ENCODE measurements at places on chromosomes 7 and 10.

DNA sequence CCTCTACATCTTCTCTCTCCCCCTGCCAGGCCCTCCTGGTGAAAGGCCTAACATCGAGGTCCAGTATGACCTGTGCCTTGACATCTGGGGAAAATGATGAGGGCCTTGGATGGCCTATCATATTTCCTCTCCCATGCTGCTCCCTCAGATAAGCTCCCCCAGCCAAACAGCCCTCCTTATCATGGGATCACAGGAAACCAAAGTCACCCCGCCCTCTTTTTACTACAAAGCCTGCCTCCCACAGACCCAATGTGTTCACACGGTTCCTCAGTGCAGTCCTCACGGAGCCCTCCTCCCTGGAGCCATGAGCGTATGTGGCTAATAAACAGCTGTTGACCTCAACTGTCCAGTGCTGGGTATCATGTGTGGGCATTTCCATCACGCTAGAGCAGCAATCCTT is 32.0 kb downstream of the C10orf90 start:
- DNase-seq, result no peak

GRCh38 chr7:4000139-4000538 is 682.0 kb upstream of the FOXK1 start:
- DNase-seq, result no peak

GRCh38 chr7:121023683-121024511 is 35.4 kb downstream of the CPED1 start:
- DNase-seq, result no peak

GRCh38 chr7:138431517-138431916 is 28.5 kb upstream of the TRIM24 start:
- DNase-seq, result no peak

DNA sequence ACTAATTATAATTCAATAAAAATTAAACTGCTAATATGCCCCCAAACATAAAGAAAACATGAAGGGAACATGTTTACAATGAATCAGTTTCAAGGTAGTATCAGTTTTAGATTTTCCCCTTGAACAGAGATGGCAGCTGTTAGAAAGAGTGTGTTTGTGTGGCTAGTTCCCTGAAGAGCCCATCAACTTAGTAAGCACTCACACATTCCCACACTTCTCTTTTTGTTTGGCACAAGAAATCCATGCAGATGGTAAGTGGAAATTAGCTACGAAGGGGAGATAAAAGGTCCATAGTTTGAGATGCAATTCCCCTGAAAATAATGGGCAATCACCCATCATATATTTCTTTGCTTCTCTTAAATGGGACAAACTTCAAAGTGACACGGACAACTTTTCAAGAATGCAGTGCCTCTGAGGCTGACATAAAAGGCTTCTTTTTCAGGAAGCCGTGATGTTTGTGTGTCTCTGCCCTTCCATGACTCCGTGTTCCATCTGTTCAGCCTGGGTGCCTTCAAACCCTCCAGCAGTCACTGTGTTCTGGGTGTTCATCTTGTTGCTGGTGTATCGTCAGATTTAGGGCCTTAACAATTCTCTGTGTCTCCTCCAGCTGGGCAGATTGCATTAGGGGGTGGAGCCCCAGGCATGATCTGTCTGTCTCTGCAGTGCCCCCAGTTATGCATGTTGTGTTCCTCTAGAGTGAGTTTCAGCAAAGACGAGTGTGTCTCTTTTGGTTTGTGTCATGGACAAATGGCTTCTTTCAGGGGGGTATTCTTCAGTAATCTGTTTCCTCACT is 259.5 kb upstream of the NPY start:
- peak; percentile 8 for DNase-seq

DNA sequence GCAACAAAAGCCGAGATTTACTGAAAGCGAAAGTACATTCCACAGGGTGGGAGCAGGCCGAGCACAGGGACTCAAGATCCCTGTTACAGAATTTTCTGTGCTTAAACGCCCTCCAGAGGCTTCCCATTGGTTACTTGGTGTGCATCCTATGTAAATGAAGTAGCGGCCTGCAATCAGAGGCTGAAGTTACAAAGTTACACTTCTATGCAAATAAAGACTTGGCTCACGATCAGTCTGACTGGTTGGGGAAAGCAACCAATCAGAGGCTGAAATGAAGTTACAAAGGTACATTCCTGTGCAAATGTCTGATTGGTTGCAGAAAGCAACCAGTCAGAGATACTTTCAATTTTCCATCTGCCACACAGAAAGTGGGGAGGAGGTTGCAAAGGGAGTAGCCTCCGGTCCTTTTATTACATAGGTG is 4.1 kb downstream of the ACBD7 start:
- DNase-seq, result peak; percentile 90

DNA sequence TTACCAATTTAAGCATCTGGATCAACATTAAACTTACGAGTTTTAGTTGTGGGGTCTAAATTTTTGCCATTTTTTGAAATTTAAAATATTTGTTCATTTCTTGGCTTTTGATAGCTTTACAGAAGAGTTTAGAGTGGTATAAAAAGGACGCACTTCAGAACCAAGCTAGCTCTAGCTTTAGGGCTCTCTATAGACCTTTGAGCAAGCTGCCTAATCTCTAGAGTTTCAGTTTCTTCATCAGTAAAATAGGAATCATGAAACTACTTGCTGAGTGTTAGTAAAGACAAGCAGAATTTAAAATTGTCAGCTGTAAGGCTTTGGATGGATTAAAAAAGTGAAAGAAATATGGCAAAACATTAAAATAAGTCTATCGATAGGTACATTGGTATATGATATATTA is 266.5 kb downstream of the IPMK start:
- no peak for DNase-seq

DNA sequence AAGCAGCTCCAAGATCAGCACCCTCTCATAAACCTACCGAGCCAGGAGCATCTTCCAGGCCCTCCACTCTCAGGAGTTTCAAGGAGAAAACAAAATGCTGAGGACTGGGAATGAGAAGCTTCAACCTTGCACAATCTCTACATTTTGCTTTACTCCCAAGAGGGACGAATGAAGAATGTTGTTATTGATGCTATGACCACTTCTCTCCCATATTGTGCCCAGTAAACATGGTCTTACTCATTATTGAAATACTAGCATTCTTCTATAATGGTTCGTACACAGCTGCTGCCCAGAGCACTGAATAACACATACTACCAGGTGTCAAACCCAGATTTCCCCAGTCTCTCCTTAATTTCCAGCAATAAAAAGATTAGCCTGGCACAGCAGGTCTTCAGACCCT is 63.4 kb upstream of the BET1 start:
- no peak for DNase-seq

DNA sequence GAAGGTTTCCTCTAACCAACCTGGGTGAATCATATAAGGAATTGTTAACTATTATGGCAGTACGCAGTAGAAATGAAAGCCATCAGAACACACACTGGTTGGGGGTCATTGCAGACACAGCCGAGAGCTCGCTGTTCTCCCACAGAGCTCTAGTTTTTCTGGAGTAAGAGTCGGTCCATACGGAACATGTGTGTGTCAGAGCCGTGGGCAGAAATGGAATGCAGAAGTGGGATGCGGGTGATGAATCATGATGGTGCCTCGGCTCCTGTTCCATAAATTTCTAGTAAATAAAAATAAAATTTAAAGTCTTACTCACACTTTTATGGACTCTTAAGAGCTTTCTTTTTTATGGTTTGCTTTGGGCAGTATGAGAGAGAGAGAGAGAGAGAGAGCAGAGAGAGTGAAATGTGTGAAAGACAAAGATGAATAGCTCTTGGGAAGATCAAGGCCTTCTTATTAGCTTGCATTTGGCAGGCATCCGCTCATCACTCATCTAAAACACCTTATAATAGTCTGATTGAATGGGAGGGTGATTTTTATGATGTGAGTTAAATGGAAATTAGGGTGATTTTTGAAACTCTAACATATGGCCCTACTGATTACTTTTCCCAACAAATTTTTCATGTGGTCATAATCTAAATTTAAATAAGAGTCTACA is 98.8 kb upstream of the PFKP start:
- DNase-seq, result peak; percentile 84

DNA sequence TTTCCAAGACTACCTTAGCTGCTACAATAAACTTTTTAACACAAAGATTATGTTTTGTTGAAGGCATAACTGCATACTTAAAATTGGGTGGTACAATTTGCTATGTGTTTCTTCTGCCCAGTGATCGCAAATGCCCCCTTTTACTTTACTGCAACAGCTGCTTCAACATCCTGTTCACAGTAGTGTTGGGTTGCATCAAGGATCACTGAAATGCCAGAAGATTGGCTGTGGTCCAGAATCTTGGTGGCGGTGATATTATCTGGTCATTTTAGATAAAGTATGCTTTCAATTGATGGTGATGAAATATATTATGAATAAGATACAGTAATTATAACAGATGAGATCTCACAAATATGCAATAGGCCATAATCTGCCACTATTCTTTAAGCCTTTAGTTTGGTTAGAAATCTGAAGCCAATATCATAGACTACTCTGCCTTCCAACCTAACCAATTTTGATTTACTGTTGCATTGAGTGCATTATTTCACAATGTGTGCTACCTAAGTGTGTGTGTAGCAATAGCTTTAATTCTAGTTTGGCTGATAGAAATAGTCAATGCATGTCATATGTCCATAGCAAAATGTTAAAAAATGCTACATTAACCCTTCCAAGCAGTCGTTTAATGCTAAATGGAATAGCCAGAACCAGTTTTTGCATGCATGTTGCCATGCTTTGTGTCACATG is 29.8 kb upstream of the ING3 start:
- no peak for DNase-seq

DNA sequence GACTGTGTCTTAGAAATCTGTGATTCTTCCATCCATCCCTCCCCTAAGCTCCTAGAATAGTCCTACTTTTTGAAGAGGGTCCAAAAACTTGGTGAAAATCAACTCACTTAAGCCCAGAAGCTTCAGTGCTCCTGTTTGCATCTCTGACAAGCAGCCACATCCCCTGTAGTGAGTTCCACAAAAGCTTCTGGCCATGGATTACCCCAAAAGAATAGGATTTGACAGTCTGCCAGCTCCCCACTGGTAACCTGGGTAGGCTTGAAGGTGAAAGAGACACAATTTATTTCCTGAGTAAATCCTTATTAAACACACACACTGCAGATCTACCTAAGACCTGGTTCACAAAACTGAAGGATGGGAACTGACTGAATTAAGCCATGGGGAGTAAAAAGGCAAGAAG is 46.5 kb downstream of the LGI1 start:
- DNase-seq, result no peak

GRCh38 chr7:155935726-155936125 is 123.5 kb upstream of the SHH start:
- DNase-seq, result no peak

GRCh38 chr10:12631216-12631615 is 281.9 kb downstream of the CAMK1D start:
- peak; percentile 10 for DNase-seq

DNA sequence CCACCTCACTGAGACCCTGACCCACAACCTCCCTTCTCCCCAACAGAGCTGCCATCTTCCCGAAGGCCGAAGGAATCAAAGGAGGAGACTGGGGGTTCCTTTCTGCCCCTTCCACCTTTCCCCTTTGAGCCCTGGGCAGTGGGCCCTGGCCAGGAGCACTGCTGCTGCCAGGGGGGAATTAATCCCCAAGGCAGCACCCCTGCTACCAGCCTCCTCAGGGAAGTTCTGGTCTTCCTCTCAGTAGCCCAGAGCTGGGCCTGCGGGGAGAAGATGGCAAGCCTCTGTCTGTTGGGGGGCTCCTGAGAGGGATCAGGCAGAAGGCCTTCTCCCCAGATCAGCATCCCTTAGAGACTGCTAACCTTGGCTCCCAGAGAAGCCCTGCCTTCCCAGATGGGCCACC is 25.5 kb downstream of the DPCD start:
- no peak for DNase-seq

DNA sequence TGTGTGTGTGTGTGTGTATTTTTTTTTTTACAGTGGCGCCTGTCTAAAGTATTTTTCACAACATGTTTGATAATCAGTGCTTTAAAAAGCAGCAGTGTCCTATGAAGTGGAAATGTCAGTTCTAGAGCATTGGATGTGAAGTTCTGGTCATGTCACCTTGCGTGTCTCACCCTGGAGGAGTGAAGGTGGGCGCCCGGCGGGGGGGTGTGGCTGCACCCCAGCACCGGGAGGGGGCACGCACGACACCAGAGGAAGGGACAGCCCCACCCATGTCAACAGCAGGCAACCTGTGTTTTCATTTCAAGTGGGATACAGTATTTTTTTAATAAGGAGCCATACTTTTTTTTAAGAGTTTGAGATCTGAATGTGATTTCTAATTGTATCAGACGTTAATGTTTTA is 4.5 kb upstream of the AP5Z1 start:
- no peak for DNase-seq

- DNase-seq, result peak; percentile 77
Measured at GRCh38 chr7:82562716-82563404, 119.3 kb upstream of the CACNA2D1 start.

DNA sequence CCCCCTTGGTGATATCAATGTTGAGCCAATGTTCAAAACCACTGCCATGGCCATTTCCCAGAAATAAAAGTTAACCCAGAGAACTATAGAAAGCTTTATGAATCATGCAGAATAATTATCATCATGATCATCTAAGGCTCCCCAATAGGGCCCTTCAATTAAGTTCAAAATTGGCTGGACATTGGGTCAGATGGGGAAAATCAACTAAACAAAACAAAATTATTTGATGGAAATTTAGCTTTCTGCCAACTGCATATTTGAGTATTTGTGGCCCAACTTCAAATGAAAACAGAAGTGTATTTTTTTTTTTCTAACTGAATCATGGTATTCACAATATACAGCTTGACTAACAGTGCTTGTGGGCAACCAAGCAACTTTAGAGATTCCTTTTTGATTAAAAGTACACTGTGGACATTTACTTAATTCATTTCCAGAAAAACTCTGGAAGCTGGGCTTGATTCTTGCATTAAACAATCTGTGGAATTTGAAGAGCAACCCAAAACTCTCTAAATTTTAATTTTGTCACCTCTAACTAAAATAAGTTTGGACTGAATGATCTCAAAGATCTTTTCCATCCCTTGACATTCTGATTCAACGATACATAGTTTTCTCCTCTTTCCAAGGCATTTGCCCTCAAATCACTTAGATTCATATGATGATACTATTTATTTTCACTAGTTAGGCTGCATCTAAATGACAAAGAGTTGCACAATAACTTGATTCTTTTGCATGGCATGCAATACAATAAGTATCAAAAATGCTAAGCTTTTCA is 203.2 kb downstream of the AHR start:
- DNase-seq, result peak; percentile 69

GRCh38 chr10:79947083-79947415 is 1.9 kb downstream of the SFTPD start:
- DNase-seq, result no peak
